ENCODE measurements at places on chromosomes 6 and 20. TPM values are rescaled to one million over a fixed set of nuclear protein-coding genes. Genes with fewer than 3 reads are reported as not detected.

Gene LPIN3
- total RNA-seq, result 32.6 TPM

Gene PTPRT
- 0.20 TPM for total RNA-seq

DNA sequence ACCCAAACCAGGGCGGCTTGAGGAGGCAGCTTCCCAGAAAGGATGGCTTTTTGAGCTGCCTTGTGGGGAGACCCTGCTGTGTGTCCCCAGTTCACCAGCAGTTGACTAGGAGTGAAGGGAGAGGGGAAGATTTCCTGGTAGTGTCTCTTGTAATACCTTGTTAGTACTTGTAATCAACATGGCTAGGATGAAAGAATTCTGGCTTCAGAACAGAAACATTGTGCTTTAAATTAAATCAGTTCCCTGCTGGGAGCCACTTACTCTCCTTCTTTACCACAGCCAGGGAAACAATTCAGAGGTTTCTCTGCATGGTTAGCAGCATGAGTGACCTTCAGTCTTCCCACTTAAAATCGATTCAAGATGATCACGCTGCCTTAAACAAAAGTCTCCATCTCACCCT is 525.4 kb upstream of the ID4 start:
- no peak overlapping the region for H3K27ac ChIP-seq
- no peak overlapping the region for H3K4me3 ChIP-seq
- no peaks in the 10 kb centered on the region for H3K4me1 ChIP-seq
- DNase-seq, result no peak

- no peaks in the 10 kb centered on the region for H3K4me1 ChIP-seq
- DNase-seq, result no peak
- no peaks in the 10 kb centered on the region for H3K36me3 ChIP-seq
- no peak overlapping the region for H3K27ac ChIP-seq
- no peaks in the 10 kb centered on the region for H3K27me3 ChIP-seq
Observed at GRCh38 chr6:91523511-91523910, 936.6 kb upstream of the MAP3K7 start.

DNA sequence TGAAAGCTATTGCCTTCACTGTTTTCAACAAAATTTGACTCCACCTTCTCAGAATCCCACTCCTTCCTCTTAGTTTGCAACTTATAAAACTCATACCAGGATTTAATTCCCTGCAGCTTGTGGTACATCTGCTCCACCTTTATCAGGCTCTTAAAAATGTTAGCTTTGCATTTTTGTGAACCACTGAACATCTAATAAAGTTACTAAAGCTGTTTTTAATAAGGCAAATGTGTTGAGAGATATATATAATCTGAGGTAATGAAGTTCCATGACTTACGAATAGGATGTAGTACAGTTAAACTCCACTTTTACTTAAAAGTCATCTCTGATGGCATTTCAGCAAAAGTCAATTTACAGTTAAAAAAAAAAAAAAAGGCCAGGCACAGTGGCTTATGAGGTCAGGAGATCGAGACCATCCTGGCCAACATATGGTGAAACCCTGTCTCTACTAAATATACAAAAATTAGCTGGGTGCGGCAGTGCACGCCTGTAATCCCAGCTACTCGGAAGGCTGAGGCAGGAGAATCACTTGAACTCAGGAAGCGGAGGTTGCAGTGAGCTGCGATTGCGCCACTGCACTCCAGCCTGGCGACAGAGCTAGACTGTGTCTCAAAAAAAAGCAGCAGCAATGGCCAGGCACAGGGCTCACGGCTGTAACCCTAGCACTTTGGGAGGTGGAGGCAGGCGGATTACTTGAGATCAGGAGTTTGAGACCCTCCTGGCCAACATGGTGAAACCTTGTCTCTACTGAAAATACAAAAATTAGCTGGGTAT is 106.2 kb downstream of the KIF13A start:
- no peaks in the 10 kb centered on the region for H3K27me3 ChIP-seq
- H3K4me3 ChIP-seq, result no peak overlapping the region
- no peak overlapping the region for H3K27ac ChIP-seq
- DNase-seq, result no peak
- no peaks in the 10 kb centered on the region for H3K36me3 ChIP-seq

DNA sequence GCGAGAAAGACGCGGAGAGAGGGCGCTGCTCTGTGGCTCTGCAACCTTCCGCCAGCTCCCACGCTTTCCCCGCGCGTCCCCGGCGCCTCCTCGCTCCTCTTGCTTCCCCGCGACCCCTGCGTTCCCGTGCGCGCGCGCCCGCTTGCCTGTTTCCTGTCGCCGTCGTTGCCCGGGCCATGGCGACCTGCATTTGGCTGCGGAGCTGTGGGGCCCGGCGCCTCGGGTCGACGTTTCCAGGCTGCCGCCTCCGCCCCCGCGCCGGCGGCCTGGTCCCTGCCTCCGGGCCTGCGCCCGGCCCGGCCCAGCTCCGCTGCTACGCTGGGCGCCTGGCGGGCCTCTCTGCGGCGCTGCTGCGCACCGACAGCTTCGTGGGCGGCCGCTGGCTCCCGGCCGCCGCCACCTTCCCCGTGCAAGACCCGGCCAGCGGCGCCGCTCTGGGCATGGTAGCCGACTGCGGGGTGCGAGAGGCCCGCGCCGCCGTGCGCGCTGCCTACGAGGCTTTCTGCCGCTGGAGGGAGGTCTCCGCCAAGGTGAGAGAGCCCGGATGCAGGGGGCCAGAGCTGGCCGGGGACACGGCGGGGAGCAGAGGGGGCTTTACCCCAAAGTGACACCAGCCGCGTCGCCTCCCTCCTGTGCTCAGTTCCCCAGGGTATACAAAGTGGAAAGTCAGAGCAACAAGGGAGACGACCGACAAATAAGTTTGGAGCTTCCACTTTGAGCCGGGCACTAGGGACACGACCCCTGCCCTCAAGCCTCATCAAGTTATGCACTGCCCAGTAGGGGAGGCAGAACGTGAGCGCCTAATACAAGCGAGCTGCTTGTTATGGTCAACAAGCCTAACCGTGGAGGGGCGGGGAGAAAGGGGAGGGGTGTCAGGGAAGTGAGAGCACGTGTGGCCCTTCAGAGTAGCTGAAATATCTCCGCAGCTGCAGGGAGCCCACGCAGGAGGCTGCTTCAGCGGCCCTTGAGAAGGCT is at the start of gene ALDH5A1:
Gene ALDH5A1 (plus strand): TSS at position 149 of the 975 bp plus-strand sequence. CDS start 28 bp downstream, at position 177.
- H3K36me3 ChIP-seq, result no peaks in the 10 kb centered on the region
- no peaks in the 10 kb centered on the region for H3K4me1 ChIP-seq
- H3K27ac ChIP-seq, result peak within 1 kb of the TSS; percentile 77
- H3K4me3 ChIP-seq, result peak within 1 kb of the TSS; percentile 62

DNA sequence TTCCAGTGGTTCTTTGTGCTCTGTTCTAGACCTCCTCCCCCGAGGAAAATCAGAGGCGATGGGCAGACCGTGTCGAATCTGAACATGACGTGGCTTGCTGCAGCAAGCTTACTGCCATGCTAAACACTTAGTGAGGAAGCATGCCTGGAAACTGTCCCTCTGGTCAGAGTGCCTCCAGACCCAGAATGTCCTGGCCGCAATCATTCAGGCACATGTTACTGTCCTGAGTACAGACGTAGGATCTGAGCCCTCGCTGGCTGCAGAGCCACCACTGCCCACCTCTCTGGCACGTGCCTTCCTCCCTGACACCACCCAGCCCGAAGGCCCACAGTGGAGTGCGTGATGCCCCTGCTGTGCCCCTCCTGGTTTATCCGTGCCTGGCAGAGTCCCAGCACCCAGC is 163.6 kb downstream of the SYNDIG1 start:
- no peaks in the 10 kb centered on the region for H3K36me3 ChIP-seq
- no peaks in the 10 kb centered on the region for H3K27me3 ChIP-seq
- no peak overlapping the region for H3K4me3 ChIP-seq
- no peaks in the 10 kb centered on the region for H3K4me1 ChIP-seq
- no peak overlapping the region for H3K27ac ChIP-seq
- no peak for DNase-seq

- H3K4me1 ChIP-seq, result no peaks in the 10 kb centered on the region
- H3K4me3 ChIP-seq, result no peak overlapping the region
- no peak overlapping the region for H3K27ac ChIP-seq
- H3K27me3 ChIP-seq, result 0 out of 2 replicates have a peak, but pooled peaks cover 1% of the 10 kb centered on the region
- no peaks in the 10 kb centered on the region for H3K36me3 ChIP-seq
- no peak for DNase-seq
Observed at GRCh38 chr20:6388671-6389197, 265.9 kb upstream of the FERMT1 start.

- no peaks in the 10 kb centered on the region for H3K36me3 ChIP-seq
- H3K4me1 ChIP-seq, result no peaks in the 10 kb centered on the region
- H3K4me3 ChIP-seq, result no peak overlapping the region
- no peak for DNase-seq
- no peak overlapping the region for H3K27ac ChIP-seq
- no peaks in the 10 kb centered on the region for H3K27me3 ChIP-seq
Observed at GRCh38 chr6:38234141-38234540, 405.6 kb downstream of the BTBD9 start.

DNA sequence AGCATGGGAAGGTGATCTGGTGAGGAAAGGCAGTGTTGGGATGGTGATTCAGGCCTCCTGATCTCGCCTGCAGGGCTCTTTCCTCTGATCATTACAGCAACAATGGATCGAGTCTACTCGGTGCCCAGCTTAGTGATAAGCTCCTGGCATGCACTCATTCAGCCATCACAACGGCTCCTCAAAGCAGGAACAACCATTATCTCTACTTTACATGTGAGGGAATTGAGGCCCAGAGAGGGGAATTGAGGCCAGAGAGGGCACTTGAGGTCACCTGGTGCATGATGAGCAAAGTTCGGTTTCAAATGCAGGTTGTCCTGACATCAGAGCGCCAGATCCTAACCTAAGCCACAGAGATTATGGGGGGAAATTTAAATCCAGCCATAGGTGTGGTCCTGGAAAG is 42.0 kb upstream of the BPIFA2 start:
- H3K27me3 ChIP-seq, result no peaks in the 10 kb centered on the region
- H3K4me1 ChIP-seq, result 0 out of 2 replicates have a peak, but pooled peaks cover 5% of the 10 kb centered on the region
- no peak overlapping the region for H3K27ac ChIP-seq
- H3K36me3 ChIP-seq, result no peaks in the 10 kb centered on the region

DNA sequence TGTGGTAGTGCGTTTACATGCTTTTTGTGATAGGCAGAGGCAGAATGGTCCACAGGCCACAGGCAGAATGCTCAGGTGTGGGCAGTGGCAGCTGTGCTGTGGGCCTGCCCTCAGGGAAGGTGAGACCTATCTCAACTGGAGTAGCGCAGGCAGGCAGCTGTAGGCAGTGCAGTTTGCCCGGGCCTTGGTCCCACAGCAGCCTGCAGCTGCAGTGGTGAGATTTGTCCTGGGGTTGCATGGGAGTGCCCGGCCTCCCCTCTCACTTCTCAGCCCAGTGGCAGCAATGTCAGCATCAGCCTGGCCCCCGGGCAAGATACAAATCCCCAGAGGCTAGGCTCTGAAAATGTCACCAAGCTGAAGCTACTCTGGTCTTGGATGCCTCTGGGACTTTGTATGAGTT is 6.1 kb upstream of the PPIL4 start:
- no peak overlapping the region for H3K4me3 ChIP-seq
- DNase-seq, result no peak
- H3K27ac ChIP-seq, result no peak overlapping the region
- no peaks in the 10 kb centered on the region for H3K36me3 ChIP-seq

DNA sequence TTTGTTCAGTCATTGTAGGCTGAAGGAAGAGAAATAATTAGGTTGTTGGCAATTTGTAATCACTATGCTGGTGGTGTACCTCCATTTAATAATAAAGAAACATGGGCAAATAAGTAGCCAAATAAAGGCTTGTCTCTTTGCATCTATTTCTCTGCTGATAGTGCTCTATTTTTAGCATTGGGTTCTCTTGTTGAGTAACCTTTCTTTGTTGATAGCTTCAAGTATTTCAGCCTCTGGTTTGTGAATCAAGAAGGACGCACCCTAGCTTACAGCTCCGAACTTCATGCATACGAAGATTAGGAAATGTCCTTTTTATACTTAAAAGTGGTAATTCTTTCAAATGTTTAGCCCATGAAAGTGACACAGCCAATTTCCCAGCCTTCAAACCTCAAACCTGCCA is 2.6 kb downstream of the PPP1R14C start:
- H3K4me3 ChIP-seq, result no peak overlapping the region
- peaks cover 11% of the 10 kb centered on the region for H3K4me1 ChIP-seq
- no peaks in the 10 kb centered on the region for H3K36me3 ChIP-seq
- DNase-seq, result no peak
- H3K27me3 ChIP-seq, result no peaks in the 10 kb centered on the region
- no peak overlapping the region for H3K27ac ChIP-seq

All from Caco-2 (cell line).